ENCODE measurements at places on chromosomes 7 and 10.

DNA sequence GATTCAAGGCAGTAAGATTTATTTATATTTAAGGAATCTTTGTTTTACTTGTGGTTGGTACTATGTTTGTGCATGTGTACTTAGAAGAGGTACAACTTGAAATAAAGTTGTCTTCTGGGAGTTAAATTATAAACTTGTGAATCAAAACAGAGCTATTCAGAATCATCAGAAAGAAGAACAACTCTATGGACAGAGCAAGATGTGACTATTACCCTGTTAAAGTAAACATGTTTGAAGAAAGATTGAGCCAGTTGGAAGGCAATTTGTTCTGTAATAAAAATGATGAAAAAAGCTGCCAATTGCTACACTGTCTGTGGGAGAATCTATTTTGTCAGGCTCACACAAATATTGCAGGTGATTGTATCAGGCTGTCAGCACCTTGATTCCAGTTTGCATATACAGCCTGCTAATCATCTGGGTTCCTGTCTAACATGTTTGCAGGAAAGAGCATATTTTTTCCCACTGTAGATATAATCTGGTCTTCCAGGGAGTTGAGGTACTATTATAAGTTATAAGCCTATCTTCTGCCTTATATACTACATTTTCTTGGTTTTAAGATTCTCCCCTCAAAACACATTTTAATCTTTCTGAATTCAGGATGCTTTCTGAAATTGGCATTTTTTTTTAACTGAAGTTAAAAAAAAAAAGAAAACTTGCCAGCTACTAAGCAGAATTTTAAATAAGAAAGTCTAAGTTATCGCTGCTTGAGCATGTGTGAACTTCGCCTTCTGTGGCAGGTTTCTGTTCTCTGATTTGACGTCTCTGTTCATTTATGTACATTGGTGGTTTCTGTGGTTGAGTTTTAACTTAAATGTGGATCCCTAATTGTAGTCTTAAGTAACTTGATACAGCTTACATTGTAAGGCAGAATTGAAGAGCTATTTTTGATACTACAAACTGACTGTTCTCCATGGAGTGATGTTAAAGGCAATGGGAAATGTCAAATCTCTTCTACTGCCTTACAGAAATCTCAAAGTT is 46.0 kb downstream of the ZNRF2 start:
- no peak for DNase-seq

DNA sequence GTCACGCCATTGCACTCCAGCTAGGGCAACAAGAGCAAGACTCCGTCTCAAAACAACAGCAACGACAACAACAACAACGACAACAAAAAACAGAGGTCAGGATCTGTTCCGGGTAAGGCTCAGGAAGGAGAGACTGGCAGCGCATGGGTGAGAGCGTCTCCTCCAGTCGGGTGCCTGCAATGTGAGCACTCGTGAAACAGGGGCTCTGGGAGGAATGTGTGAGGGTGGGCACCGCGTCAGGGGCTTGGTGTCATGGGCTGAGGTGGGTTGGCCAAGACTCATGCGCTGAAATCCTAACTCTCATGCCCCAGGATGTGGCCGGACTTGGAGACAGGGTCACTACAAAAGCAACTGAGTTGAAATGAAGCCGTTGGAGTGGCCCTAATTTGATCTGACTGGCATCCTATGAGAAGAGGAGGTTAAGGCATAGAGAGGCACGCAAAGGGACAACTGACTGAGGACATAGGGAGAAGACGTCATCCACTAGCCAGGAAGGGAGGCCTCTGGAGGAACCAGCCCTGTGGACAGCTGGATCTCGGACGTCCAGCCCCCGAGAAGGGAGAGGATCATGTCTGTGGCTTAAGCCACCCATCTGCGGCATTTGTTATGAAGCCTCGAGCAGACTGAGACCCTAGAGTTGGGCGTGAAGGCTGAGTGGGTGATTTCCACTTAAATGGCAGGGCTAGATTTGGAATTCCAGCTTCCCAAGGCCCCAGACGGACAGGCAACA is 241.5 kb upstream of the PITRM1 start:
- DNase-seq, result no peak

DNA sequence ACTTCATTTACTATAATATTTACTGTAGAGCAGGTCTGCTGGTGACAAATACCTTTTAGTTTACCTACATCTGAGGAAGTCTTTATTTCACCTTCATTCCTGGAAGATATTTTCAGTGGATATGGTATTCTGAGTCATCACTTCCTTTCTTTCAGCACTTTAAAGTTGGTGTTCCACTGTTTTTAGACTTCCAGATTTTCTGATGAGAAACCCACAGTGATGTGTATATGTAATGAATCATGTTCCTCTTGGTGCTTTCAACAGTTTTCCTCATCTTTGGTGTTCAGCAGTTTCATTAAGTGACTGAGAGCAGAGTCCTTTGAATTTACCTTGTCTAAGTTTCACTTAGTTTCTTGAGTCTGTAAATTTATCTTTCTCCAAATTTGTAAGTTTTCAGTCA is 36.4 kb downstream of the COPG2 start:
- no peak for DNase-seq

DNA sequence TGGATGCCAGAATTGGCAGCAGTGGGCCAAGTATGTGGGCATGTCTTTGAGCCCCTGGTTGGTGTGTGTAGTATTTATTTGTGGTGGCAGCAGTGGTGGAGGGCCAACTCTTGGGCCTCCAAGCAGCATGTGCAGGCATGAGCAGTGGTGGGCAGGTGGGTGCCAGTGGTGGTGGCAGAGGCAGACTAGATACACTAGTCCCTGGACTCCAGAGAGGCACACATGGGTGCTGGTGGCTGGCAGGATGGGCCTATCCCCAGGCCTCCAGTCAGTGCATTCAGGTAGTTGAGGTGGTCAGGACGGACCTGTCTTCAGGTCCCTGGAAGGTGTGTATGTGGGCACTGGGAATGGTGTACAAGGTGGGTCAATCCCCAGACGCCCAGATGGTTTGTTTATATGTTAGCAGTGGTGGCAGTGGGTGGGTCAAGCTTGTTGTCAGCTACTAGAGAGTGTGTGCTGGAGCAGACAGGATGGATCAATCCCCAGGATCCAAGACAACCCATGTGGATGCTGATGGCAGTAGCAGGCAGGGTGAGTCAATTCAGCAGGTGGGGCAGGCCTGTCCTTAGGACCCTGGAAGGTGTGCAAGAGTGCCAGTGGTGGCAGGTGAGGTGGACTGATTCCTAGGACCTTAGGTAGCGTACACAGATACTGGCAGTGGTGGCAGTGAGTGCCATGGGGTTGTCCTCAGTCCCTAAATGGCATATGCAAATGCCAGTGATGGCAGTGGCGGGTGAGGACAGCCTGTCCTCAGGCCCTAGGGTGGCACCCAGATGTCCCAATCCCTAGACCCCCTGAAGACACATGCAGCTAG is 294.3 kb downstream of the RPS24 start:
- DNase-seq, result no peak

- DNase-seq, result no peak
Observed at GRCh38 chr7:18936265-18936664, 181.2 kb downstream of the TWIST1 start.

GRCh38 chr10:74977072-74977471 is 134.4 kb upstream of the SAMD8 start:
- no peak for DNase-seq

- DNase-seq, result no peak
Observed at GRCh38 chr10:124977648-124978375, 35.9 kb downstream of the ZRANB1 start.

DNA sequence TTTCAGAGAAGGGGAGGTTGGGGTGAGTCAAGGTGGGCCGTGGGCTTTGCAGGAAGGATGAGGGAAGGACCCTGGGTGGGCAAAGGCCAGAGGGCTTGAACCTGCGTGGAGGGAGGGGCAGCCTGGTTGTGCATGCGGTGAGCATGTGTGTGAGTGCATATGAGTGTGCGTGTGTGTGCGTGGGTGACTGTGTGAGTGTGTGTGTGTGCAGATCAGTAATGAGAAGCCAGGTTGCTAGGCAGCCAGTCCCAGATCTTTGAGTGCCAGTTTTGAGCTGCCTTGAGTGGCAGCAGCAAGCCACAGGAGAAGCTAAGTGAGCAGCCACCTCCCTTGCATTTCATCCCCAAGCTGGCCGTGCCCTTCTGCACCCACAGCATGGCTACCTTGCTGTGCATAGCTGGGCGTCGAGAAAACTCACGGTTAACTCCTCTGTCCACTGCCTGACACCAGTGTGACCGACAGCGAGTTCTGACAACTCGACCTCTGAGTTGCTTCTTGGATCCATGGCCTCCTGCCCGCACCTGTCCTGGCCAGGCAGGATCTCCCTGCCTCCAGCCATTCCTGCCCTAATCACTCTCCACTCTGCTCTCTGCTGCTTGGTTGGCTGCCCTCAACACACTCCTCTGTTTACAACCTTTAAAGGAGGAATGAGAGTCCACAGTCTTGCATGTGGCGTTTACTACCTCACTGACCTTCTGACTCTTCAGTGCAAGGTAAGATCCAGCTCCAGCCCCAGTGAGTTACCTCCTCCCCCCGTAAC is 775.4 kb downstream of the TYW1 start:
- DNase-seq, result no peak

DNA sequence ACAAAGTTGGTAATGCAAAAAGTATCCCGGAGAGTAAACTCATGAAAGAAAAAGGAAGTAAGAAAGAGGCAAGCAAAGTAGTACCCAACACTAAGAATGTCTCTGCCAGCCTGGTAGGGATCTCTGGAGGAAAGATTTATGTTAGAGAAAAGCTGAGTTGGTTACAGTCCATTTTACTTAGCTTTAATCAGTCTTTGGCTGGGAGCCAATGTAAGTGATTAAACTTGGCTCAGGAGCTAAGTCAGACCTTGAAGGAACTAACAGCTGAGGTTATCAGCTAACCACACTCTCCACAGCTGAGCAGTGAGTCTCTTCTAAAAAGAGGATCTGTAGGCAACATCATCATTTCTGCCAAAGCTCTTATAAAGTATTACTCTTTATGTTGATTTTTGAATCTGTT is 148.0 kb downstream of the ANKRD7 start:
- DNase-seq, result no peak

- no peak for DNase-seq
Observed at GRCh38 chr7:2611401-2611800, 20.4 kb upstream of the TTYH3 start.

- peak; percentile 82 for DNase-seq
Observed at GRCh38 chr10:103659674-103660363, 166.3 kb downstream of the NEURL1 start.

- no peak for DNase-seq
Observed at GRCh38 chr7:138173548-138173947, 97.3 kb downstream of the AKR1D1 start.

- no peak for DNase-seq
Observed at GRCh38 chr7:92155108-92155739, 20.9 kb upstream of the CYP51A1 start.

- no peak for DNase-seq
Observed at GRCh38 chr7:157817433-157817832, 480.6 kb downstream of the DNAJB6 start.

GRCh38 chr10:37856881-37857286 is 526 bp downstream of the ZNF248 start:
- DNase-seq, result no peak

DNA sequence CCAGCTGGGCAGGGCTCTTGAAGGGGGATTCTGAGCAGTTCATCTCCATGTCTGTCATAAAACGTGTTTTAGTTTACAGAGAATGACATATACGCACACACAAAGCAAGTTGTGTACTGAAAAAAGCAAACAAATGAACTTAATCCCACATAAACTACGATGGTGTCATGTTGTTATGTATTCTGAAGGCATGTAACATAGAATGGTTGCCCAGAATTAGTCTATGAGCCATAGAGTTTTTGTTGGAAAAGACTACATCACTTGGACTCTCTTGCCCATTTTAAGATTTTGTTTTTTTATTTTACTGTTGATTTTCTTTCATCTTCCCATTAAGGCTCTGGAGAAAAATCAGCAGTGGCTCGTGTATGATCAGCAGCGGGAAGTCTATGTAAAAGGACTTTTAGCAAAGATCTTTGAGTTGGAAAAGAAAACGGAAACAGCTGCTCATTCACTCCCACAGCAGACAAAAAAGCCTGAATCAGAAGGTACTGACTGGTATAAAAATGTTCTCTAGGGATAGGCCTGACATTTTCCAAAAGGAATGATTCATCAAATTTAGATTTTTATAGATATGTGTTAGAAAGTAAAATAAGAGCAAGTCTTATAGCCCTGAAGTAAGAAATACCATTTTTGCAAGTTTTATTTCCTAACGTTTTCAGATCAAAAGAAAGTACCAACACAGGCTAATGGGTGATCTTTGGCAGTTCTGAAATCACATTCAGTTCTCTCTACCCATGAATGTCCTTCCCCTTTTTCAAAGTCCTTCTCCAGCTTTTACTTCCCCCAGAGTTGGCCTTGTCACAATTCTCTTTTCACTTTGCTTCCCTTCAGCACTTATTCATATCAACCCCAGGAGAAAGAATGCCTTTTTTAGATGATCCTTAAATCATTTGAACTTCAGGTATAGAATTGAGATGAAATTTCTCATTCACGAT is 18.9 kb downstream of the CEP55 start:
- no peak for DNase-seq

- no peak for DNase-seq
Observed at GRCh38 chr7:86889501-86889900, 170.0 kb downstream of the ELAPOR2 start.

GRCh38 chr10:45514291-45515270 is 140.6 kb downstream of the ALOX5 start:
- DNase-seq, result no peak

- no peak for DNase-seq
Observed at GRCh38 chr7:128732521-128733277, 6.5 kb upstream of the CALU start.

GRCh38 chr10:42924484-42924883 is 141.9 kb downstream of the BMS1 start:
- DNase-seq, result no peak

DNA sequence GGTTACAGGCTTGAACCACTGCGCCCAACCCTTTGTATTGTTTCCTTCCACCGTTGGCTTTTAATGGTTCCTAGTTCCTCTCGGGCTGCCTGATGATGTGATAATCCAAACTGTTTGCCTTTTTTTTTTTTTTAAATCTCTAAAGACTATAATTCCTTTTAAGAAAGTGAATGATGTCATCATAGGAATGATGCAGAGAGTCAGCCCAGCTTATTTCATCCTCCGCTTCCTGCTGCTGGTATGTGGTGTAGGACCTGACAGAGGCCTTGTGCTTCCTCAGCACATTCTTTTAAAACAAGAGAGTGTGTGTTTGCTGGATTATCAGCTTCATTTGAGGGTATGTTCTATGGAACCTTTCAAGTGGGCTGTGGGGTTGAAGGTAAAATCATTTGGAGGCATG is 241.4 kb downstream of the LRMDA start:
- no peak for DNase-seq

DNA sequence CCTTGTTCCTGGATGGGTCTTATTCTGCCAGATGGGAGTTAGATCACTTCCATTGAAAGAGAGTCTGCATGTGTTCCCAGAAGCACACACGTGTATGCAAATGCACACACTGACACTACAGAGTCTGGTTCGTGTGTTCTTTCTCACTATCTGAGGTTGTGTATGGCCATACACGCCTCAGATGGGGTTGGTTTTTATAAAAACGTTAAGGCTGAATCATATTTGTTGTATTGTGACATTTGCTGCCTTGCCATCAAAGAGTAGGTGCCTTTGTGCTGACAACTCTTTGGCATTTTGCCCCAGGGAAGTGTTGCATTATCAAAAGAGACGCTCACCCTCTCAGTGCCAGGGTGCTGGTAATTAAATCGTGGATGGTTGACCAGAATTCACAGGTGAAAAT is 37.7 kb upstream of the HDAC9 start:
- no peak for DNase-seq

- no peak for DNase-seq
Observed at GRCh38 chr10:114973997-114974396, 36.0 kb downstream of the TRUB1 start.

- no peak for DNase-seq
Observed at GRCh38 chr10:3422282-3422681, 249.7 kb upstream of the PITRM1 start.

GRCh38 chr7:1931256-1931950 is 261.3 kb downstream of the ELFN1 start:
- no peak for DNase-seq

All from tibial artery (tissue), 4 donors.